B cell (primary cell): ENCODE measurements at places on chromosomes 3 and 15. TPM values are rescaled to one million over a fixed set of nuclear protein-coding genes. Genes with fewer than 3 reads are reported as not detected.

- no peak for DNase-seq
Measured at GRCh38 chr3:55647063-55647462, 160.0 kb upstream of the WNT5A start.

Gene SLC38A3
- not detected in 2 replicates for total RNA-seq

- DNase-seq, result no peak
Measured at GRCh38 chr15:34914317-34914716, 55.2 kb downstream of the AQR start.

DNA sequence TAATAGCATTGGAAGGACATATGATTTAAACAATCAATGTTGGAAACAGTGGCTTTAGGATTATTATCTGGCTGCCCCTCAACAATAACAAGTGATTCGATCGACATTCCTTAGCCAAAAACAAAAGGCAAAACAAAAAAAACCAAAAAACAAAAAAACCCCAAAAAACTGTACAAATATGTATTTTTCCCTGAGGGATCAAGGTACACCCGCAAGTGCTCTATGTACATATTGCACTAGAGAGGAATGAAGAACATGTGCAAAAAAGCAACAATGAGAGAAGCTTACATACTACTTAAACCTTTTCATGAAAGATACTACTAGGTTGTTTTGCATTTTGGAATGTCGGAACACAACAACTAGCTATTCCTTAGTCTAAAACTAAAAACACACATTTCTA is 14.2 kb upstream of the ICE2 start:
- DNase-seq, result no peak

Gene CIB2
- 3.2 and 3.8 TPM in 2 replicates for total RNA-seq

DNA sequence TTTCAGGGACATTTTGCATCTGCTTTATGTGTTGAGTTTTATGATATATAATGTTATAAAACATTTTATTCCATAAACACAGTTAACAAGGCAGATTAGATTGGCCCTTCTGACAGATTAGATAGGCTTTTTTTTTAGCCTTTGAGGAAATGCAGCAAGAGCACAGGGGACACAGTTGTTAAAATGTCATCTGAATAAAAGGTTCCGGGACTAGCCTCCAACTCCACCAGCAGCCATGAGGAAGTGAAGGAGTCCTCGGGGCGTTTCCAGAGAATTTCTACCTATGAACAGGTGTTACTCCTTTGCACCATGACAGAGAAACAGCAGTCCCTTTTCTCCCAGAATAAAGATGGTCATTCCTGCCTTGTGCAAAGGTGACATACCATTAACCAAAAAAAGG is 167.8 kb upstream of the KBTBD8 start:
- DNase-seq, result no peak

GRCh38 chr15:94256511-94256910 is 25.1 kb downstream of the MCTP2 start:
- DNase-seq, result peak; percentile 51

GRCh38 chr3:156174229-156174847 is 54.0 kb downstream of the KCNAB1 start:
- no peak for DNase-seq

Gene DLEC1
- total RNA-seq, result 0.83 and 2.1 TPM in 2 replicates

DNA sequence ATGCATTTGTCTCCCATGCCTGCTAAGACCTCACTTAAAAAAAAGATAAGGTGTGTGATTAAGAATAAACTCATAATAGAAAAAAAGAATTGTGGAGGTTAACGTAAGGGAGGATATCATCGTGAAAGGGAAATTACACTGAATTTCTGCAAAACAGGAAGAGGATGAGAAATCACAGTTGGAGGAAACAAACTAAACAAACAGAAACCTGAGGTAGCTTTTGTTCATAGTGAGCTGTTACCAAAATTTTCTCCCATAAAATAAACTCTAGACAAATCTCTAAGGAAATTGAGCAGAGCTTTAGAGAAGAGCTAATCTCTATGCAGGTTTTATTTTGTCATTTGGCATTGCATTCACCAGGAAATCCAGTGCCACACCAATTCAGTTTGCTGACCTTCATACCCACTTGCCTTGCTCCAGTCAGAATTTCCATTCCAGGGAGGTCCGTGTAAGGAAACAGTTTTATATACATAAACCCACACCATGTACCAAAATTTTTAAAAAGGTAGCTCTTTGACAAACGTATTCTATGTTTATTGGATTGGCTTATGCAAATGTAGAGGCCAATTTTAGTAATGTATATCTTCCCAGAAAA is 231.2 kb downstream of the MBNL1 start:
- DNase-seq, result no peak

Gene CCR9
- 0.76 and 1.1 TPM in 2 replicates for total RNA-seq

Gene SLC27A2
- total RNA-seq, result 0.41 and 0.49 TPM in 2 replicates

Gene UBAP1L
- total RNA-seq, result 18.4 and 19.9 TPM in 2 replicates
